Tibial nerve (tissue), 4 donors: ENCODE measurements at places on chromosomes 16 and 17. TPM values are rescaled to one million over a fixed set of nuclear protein-coding genes. Genes with fewer than 3 reads are reported as not detected.

DNA sequence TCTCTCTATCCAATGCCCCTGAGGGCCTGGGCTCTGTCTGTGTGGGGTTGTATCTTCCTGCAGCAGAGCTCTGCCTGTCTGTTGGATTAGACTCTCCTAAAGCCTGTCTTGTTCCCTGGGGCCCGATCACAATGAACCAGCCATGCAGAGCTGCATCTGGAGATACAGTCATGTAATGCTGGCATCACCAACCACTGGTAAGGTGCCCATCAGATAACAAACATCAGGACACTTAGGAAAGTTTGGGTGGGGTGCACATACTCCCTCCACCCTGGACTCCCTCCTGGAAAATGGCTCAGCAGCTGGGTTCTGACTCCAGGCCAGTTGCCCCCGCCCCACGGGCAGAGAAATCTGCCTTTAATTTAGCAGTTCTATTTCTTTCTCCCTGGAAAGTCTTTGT, 61.3 kb upstream of the BRD7 start:
- H3K27ac ChIP-seq, result no peak overlapping the region
- H3K4me1 ChIP-seq, result no peaks in the 10 kb centered on the region
- H3K27me3 ChIP-seq, result no peaks in the 10 kb centered on the region
- no peak overlapping the region for H3K4me3 ChIP-seq
- no peak for DNase-seq

GRCh38 chr16:10957771-10958482, 13.6 kb downstream of the CLEC16A start:
- no peak overlapping the region for H3K27ac ChIP-seq
- no peak overlapping the region for H3K4me3 ChIP-seq
- no peak for DNase-seq
- no peaks in the 10 kb centered on the region for H3K36me3 ChIP-seq

DNA sequence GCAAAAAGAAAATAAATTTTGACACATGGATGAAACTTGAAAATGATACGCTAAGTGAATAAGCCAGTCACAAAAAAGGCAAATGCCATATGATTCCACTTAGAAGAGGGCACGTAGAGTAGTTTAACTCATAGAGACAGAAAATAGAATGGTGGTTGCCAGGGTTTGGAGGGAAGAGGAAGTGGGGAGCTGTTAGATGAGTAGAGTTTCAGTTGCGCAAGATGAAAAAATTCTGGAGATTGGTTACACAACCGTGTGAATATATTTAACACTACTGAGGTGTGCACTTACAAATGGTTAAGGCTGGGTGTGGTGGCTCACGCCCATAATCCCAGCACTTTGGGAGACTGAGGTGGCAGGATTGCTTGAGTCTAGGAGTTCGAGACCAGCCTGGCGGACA, 93.4 kb upstream of the TMEM132E start:
- H3K36me3 ChIP-seq, result no peaks in the 10 kb centered on the region
- H3K4me3 ChIP-seq, result no peak overlapping the region
- no peaks in the 10 kb centered on the region for H3K4me1 ChIP-seq
- no peak overlapping the region for H3K27ac ChIP-seq
- no peak for DNase-seq

SOCS1 gene
- total RNA-seq, result 7.4 TPM

G6PC1 gene
- not detected for total RNA-seq

DNA sequence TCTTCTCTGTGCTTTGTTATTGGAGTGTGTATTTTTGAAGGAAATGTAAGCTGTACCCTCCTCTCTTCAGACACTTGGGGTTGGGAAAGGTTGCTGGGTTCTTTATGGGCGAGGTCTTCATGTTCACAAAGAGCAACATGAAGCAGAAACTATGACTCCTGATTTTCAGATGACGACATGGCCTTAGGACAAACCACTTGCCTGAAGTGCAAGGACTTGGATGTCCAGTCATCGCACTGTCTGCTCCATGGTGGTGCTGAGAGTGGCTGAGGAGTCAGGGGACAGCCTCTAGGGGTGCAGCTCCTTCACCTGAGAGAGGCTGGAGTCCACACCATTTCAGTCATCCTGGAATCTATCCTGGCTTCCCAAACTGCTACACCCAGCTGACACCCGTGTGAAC, 183.9 kb upstream of the CDH5 start:
- H3K36me3 ChIP-seq, result no peaks in the 10 kb centered on the region
- no peak overlapping the region for H3K27ac ChIP-seq
- no peaks in the 10 kb centered on the region for H3K4me1 ChIP-seq
- no peak for DNase-seq
- no peak overlapping the region for H3K4me3 ChIP-seq
